ENCODE measurements at places on chromosomes 13 and 19.

DNA sequence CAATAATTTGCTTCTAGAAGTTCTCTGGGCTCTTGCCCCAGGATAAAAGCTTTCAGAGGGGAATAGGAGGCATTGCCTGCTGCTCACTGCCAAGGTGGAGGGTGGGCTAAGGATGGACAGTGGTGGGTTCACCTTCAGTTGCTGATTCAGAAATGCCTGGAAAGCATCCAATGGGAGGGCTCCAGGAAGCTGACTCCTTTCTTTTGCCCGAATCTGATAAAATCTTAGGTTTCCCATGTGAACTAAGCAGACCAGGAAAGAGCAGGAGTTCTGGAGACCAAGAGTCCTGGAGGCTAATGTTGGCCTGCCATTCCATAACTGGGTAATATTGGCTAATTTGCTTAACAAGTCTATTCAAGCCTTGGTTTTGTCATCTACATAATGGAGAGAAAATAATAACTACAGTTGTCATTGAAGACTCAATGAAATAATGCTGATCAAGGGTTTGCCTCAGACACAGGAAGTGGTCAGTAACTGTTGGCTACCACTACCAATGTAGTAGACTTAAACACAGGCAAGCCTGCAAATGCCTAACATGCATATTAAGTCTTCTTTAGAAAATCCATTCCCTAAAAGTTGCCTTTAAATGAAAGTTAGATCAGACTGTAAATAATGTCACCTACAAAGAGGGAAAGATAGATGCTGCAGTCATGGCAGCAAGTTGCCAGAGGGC lies 528.4 kb upstream of the NBEA start:
- DNase-seq: no peak

- DNase-seq: no peak
Observed at GRCh38 chr13:75717525-75717924, 81.4 kb downstream of the LMO7 start.

DNA sequence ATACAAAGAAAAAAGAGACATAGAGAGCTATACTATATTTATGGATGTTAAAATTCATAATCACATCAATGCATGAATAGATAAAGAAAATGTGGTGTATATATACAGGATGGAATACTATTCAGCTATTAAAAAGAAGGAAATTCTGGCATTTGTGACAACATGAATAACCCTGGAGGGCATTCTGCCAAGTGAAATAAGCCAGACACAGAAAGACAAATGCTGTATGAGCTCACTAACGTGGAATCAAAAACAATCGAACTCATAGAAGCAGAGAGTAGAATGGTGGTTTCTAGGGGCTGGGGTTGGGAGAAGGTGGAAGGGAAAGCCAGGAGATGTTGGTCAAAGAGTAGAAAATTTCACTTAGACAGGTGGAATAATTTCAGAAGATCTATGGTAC lies 24.0 kb downstream of the UTP14C start:
- DNase-seq: no peak

DNA sequence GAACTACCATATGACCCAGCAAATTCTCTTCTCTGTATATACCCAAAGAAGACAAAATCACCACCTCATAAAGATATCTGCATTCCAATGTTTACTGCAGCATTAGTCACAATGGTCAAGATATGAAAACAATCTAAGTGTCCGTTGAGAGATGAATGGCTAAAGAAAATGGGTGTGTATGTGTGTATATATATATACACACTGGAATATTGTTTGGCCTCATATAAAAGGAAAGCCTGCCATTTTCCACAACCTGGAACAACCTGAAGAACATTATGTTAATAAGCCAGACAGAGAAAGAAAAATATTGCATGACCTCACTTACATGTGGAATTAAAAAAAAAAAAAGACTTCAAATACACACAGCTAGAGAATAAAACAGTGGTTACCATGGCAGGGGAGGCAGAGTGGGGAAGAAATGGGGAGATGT lies 29.5 kb upstream of the RBM26 start:
- no peak for DNase-seq

Measured in right cardiac atrium (tissue), 5 donors.